ENCODE measurements at places on chromosomes 1 and 21.
A peak's percentile ranks its signal among the peaks of the same experiment; 100 is the strongest.

DNA sequence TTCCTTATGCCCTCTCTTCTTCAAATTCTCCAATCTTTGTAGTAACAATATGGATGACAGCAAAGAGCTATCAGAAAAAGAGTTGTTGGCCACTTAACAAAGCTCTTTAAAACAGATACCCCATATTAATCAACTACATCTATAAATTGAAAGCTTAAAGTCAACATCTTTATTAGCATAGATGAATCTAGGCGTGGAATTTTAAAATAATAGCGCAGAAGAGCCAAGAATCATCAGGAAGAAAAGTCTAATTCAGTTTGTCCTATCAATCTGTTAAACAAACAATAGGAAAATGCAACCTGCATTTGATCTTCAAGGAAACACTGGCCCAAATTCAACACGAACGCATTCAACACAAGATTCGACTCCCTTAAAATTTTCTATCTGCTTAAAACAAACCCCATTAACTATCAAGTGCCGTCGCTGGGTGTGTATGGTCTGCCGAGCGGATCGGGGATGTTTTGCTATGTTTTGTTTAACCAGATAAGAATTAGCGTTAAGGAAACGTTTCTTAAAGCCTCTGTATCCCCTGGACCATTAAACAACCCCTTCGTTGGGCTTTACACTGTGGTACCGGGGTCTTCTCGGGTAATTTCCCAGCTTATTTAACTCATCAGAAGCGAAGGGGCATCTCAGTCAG is 1.0 kb downstream of the LYST start:
- H3K4me3 ChIP-seq = peak overlapping the region; percentile 97
- DNase-seq = no peak
- no peaks in the 10 kb centered on the region for H3K36me3 ChIP-seq
- H3K27ac ChIP-seq = no peak overlapping the region
- H3K4me1 ChIP-seq = peaks cover 13% of the 10 kb centered on the region

- DNase-seq = no peak
- no peaks in the 10 kb centered on the region for H3K4me1 ChIP-seq
- no peaks in the 10 kb centered on the region for H3K27me3 ChIP-seq
- H3K4me3 ChIP-seq = no peak overlapping the region
These were observed 18.5 kb upstream of the GBP3 start for GRCh38 chr1:89041119-89041641.

DNA sequence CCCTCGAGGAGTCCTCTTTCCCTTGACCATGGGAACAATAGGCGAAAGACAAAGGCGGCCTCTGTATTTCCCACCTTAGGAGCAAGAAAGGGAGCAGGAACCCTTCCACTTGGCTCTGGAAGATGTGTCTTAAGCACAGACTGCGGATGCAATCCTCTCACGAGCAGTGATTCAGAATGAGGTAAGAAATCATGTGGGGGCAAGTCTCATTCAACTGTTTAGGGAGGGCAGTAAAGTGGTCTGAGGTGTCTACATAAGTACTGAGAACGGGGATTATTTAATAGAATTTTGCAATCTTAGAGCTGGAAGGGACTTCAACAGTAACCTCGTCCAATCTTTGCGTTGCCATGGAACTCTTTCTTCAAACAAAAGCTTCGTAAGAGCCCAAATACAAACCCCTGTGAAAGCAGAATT is 1.6 kb upstream of the DYRK3 start:
- no peak overlapping the region for H3K4me3 ChIP-seq
- H3K4me1 ChIP-seq = peaks cover 13% of the 10 kb centered on the region
- DNase-seq = no peak
- peaks cover 11% of the 10 kb centered on the region for H3K27me3 ChIP-seq
- H3K27ac ChIP-seq = no peak overlapping the region

DNA sequence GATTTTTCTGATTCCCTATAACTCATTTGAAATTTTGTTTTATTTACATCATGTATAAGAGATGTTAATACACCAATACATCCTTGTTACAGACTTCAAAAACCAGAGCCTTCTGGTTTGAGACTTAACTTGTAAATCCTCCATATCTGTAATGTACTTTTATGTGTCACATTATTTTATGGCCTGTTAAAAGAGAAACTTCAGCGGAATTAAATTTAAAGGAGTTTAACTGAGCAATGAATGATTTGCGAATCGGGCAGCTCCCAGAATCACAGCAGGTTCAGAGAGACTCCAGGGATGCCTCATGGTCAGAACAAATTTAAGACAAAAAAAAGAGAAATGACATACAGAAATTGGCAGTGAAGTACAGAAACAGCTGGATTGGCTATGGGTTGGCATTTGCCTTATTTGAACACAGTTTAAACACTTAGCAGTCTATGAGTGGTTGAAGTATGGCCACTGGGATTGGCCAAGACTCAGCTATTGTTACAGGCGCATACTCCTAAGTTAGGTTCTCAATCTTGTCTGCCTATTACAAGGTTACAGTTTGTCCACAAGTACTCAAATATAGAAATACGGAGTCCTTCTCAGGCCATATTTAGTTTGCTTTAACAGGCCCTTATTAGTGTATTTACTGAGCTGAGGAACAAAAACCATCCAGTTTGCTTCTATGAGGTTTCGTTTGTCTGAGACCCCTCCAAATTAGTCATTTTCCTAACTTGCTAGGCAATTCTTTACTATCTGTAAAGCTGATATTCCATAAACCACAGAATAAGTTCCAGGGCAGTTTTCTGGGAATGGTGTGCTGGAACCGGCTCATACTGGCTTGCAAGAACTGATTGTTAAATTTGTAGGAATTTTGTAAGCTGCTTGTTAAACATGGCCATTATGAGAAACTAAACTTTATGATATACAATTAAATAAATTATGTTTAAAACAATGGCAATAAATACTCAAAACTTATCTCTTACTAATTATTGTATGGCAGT is 56.2 kb upstream of the WDR26 start:
- H3K27ac ChIP-seq = no peak overlapping the region
- DNase-seq = no peak
